ENCODE measurements at places on chromosomes 2 and 18.

- no peak for DNase-seq
Measured at GRCh38 chr2:63950414-63950813, 68.8 kb downstream of the VPS54 start.

- DNase-seq = no peak
Measured at GRCh38 chr2:165840333-165840958, 46.4 kb upstream of the GALNT3 start.

DNA sequence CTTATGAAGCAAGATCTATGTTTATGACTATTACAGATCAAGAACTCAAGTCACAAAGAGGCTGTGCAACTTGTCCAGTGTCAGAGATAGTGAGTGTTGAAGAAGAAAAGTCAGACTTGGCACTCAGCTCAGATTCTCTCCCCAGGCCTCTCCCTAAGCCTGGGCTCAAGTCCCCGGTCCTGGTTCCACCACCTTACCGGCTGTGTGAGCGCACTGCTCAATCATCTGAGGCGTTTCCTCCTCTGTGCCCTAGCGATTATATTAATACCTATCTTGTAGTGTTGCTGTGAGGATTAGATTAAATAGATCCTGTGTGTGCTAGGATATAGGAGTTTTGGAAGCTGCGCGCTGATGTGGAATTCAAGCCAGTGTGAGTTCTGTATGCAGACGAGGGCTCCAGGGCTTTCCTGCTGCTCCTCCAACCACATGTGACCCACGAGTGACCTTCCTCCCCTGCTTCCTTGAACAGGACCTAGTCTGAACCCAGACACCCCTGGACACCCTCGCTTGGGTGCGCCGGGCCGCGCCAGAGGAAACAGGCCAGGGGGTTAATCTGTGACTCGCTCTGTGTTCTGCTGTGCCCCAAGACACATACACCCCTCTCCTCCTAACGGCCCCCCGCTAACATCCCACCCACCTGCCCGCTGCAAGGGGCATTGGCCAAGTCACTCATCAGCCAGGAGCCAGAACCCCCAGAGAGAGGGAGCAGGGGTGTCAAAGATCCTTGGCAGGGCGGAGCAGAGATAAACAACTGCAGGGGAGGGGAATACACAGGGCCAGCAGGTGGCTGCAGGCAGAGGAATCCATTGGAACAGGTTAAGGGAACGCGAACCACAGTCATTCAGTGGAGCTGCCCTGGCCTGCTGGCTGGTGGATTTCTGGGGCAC lies 38.3 kb downstream of the TNS1 start:
- DNase-seq = no peak

GRCh38 chr2:263774-264492 lies at the start of gene SH3YL1:
Gene SH3YL1, minus strand, starts transcription at chr2:264032. Its CDS starts 48 bp downstream, at chr2:263984.
- peak; percentile 63 for DNase-seq

DNA sequence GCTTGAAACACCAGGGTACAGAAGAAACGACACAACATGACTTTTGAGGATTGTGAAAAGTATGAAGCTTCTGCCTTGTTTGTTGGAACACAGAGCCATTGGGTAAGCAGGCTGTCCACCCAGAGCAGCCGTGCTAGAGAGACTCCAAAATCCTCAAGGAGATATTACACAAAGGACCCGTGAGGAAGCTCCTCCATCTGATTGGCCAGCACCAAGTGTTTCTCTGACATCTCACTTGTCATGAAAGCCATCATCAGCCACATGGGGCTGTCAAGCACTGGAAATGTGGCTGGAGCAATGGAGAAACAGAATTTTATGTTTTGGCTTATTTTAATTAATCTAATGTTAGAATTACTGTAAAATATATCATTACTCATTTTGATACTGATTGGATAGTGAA lies 29.8 kb upstream of the LDAH start:
- DNase-seq = no peak

GRCh38 chr2:58553937-58554336 lies 312.8 kb upstream of the FANCL start:
- DNase-seq = no peak

- peak; percentile 41 for DNase-seq
Measured at GRCh38 chr2:12717191-12718014, 667 bp downstream of the TRIB2 start.
